Stimulated activated naive B cell treated with anti-CD40 and anti-IgM and Interleukin-4, amounts not matched to agents 10 μg/mL and 1 μg/mL and 100 μg/mL, for 72 hours (primary cell): ENCODE measurements at places on chromosomes 1 and 21.

DNA sequence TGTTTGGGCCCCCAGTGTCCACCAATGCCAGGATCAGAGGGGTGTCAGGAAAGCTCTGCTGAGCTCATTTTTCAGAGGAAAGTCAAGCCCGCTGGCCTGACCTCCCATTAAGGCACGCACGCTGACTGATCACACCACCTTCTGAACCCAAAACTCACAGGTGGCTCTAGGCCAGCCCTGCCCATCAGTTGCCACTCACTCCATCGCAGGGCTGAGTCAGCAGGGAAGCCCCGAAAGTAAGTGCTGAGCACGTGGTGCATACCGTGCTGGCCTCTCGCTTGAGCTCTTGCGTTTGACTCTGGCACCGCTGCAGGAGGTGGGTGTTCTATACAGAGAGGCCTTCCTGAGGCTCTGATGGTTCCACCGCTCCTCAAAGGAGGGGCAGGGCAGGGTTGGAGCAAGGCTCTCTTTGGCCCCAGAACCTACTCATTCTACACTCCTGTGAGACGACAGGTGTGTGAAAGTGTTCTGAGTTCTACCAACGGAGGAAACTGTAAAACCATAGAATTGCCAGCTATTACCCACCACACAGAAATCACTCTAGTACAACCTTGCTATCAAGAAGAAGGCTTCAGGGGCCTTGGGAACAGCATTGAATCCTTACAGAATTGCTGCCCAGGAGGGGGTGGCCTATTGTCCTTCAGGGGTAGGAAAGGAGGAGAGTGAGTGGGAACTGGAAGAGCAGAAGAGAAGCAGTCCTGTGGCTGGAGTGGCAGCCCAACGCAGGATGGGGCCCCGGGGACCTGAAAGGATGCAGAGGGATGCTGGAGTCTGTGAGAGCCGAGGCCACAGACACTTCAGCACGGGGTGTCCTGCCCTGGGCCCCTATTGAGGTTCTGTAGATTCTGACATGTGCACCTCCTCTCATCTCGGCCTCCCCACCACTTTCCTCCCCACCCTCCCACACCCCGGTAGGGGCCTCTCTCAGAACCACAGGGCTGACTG, 214.7 kb upstream of the EDN2 start:
- DNase-seq, result peak; percentile 28

- DNase-seq, result no peak
Observed at GRCh38 chr1:161113915-161114314, 3.9 kb downstream of the PFDN2 start.

GRCh38 chr1:240693036-240693435, 81.1 kb upstream of the GREM2 start:
- DNase-seq, result no peak

DNA sequence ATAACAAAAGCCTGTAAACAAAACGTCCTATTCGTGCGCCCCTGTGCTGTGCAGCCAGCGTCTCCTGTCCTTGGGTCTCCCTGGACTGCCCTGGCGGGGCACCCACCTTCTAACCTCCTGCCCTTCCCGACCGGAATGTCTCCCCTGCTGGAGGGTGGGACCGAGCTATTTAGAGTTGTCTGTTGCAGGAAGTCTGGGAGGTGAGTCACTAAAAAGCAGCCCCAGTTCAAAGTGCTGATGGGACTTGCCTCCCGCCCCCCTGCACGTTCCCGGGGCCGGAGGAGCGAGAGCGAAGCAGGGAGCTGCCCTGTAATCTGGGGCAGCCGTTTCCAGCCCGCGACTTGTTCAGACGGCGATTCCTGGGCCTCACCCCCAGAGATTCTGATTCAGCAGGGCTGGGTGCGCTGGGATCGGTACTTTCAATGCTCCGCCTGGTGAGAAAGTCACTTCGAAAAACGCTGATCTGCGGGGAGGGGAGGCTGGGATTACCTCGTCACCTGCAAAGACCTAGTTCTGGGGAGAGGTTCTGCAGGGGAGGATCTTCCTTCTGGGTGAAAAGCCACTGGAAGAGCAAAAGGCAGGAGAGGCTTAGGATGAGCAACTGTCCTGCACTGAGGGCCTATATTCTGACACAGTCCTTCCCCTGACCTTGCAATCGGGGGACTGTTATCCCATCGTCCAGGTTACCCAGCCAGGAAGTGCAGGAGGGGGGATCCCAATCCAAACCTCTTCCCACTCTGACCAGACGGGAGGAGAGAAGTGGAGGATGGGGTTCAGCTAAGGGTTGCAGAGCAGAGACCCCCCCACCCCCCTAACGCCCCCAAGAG, 1.2 kb upstream of the DHRS3 start:
- DNase-seq, result peak; percentile 23
